ENCODE measurements at places on chromosomes 5 and 9.
A peak's percentile ranks its signal among the peaks of the same experiment; 100 is the strongest.

GRCh38 chr5:73189871-73190376 lies 16.9 kb downstream of the TMEM174 start:
- DNase-seq = no peak

GRCh38 chr5:148176480-148176879 lies 8.1 kb downstream of the SPINK14 start:
- DNase-seq = no peak

GRCh38 chr5:59716966-59717500 lies 176.5 kb downstream of the PDE4D start:
- no peak for DNase-seq

DNA sequence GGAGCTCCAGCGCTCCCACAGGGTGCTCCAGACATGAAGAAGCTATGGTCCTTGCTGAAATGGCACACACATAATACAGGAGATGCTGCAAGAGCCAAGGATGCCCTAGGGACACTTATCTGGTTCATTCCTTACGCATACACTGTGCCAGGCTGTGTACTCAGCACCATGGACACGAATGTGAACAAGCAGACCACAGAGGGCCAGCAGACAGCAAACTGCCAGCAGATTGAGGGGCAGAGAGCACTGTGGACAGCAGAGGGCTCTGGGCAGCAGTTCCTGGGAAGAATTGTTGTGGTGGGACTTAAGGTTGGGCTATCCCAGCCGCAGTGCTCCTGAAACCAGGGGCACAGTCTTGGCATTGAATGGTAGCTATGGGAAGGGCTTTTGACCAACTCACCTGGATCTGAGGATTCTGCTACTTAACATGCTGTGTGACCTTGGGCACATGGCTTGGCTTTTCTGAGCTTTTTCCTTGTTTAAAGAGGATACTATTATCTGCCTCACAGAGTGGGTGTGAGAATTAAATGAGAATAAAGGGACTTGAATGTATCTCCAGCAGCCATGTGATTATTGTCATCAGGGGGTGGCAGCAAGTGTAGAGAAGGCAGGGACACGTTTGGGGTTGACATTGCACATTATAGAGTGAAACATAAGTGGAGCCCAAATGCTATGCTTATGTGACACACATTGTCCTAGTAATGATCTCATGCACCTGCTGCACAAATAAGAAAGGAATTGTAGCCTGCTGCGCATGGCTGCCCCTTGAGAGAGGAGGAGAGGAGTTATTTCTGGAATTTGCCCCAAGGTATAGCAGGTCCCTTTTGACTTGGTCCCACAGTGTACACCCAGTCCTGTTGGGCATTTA lies 30.1 kb downstream of the PPARGC1B start:
- no peak for DNase-seq

DNA sequence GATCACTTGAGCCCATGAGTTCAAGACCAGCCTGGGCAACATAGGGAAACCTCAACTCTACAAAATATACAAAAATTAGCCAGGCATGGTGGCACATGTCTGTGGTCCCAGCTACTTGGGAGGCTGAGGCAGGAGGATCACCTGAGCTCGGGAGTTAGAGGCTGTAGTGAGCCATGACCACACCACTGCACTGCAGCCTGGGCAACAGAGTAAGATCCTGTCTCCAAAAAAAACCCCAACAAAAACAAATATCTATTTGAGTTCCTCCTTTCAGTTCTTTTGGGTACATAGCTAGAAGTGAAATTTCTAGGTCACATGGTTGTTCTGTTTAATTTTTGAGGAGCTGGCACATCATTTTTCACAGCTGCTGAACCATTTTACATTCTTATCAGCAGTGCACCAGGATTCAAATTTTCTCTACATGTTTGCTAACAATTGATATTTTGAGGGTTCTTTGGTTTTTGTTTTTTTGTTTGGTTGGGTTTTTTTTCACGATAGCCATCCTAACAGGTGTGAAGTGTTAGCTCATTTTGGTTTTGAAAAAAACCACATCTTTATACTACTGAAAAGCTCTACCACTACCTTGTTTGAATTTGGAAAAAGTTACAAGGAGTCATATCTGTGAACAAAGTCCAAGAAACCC lies 176.9 kb upstream of the SLC12A2 start:
- no peak for DNase-seq

DNA sequence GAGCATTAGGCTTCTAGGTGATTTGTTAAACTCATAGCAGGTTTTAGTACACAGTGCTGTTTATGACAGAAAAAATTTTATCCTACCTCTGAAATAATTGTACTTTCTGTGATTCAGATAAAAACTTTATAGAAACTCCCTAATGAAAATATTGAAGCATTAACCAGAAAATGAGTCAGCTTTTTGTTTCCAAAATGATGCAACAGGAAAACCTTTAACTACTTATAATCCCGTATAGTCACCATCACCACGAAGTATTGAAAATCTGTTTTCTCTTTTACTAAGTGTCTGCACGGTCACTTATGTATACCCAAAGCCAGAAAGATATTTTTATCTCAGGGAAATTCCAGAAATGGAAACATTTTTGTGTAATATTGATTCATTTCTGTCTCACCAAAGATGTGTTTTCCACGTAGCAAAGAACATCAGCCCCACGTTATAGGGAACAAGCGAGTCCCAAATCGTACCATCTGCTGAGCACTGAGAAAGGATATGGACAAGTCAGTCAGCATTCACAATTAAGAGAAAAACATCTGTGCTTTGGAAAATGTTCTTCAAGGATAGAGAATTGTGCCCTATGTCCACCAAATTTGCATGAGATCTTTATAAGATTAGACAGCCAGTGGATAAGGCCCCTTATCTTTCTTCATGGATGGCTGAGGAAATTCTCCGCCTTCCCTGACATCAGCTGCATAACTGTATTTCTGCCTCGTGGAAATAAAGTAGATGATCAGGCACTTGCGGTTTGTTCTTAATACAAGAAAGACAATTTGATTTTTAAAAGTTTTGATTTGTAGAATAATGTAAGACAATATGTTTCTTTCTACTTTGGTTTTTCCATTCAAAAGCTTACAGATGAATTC lies 41.9 kb downstream of the TNFAIP8 start:
- no peak for DNase-seq

GRCh38 chr9:114653556-114654159 lies 3.9 kb downstream of the TEX53 start:
- peak; percentile 86 for DNase-seq

DNA sequence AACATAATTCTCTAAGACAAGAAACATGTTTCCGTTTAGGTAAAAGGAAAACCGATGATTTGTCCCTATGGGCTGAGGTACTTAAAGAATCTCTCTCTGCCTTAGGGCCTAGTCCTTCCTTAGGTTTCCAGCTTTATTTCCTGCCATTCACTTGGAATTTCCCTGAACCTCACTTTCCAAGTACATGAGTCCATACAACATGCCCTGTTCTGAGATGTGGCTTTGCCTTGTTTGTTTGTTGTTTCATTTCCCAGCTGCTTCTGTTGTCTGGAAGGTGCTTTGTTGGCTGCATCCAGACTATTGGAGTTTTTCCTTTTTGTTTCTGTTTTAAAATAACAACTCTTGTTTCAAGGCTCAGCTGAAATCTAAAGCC lies 95.2 kb downstream of the ALDH1A1 start:
- no peak for DNase-seq

- DNase-seq = no peak
Measured at GRCh38 chr5:158368686-158369085, 509.7 kb upstream of the CLINT1 start.

DNA sequence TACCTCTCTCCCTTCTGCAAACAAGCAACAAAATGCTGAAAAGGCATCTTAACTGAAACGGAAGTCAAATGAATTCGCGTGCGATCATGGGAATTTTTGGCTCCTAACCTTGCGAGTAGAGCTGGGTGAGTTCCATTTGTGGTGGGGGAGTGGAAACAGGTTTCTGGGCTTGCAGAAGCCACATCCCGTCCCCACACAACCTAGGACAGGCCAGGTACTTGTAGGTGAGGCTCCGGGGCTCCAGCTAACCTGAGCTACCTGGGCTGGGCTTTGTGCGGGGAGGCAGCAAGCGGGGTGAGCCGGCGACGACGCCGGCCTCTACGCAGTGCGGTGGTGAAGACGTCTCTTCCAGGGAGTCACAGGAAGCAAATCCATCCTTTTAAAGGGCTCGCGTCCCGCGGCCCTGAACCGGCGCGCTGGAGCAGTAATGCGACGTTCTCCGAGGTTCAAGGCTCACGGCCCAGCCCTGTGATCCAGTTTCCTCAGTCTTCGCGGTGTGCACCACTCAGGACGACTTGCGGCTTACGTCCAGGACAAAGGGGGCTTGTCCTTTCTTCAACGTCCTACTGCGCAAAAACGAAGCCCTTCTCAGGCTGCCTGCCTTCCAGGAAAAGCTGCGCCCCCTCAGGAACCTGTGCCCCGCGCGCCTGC lies 567 bp upstream of the SPIN1 start:
- DNase-seq = peak; percentile 55

DNA sequence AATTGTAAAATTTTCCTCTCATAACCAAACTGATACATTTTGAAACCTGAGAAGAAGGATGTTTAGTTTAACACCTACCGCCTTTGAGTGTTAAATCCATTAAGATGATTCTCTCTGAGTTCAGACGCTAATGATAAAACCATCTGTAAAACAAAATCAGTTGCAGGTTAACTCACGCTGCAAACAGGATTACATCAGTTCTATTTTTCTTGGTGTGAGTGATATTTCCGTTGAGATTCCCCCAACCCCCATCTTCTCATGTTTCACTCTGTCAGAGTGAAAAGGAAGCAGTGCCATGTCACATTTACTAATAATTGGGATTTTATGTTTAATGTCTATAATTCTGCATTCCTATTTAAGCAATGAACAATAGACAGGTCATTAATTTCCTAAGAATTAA lies 146.5 kb downstream of the FANCC start:
- DNase-seq = no peak

DNA sequence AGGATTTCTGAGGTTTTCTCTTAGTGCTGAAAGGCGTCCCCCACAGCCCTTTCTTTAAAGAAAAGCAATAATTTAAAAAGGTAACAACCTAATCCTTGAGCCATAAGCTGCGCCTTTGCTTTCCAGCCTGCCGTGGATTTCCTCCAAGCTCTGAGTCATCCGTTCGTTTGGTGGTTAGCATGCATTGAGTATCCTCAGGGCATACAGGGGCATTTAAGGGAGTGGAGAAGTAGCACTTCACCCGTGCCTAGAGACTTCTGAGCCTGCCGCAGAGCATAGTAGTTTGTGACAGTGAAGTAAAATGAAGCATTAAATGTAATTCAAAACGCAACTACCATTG lies 892 bp upstream of the TNC start:
- peak; percentile 72 for DNase-seq

DNA sequence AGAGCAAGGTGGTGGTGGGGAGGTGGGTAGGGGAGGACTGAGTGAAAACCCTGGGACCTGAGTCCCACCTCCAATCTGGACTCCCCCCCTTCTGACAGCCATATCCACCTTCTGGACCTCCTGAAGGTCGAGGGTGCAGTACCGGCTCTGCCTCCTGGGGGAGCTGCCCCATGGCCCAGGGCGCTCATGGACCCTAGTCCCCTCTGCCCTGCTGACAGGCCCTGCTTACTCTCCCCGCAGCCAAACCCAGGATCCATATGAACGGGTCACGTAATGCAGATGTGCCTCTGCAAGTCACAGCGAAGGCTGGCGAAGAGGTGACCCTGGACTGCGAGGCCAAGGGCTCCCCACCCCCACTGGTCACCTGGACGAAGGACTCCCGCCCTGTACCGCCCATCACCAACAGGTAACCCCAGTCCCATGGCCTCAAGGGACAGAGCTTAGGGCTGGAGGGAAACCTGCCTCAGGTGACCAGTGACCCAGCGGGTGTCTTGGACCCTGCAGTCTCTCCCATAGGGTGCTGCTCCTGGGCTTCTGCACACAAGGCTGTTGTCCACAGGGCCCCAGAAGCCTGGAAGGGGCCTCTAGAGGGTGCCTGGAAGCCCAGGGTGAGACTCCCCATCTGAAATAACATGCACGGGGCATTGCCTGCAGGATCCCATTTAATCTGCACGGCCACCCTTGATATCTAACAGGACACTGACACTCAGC lies 61.7 kb downstream of the HMCN2 start:
- no peak for DNase-seq

DNA sequence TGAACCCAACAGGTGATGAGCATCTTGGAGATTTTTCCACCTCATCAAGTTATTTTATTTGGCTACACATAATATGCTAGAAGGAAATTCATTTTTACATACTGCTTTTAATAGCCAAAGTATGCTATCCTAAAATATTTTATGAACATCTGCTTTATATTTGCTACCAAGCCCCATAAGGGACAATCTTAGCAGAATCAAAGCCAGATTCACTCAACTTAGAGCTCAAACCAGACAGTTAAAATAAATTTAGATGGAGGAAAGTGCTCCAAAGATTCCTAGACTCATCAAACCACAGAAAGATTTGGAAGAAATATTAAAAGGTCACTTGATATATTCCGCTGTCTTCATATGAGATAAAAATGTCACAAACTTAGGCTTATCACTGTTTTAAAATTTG lies 637.1 kb upstream of the CCNG1 start:
- no peak for DNase-seq

DNA sequence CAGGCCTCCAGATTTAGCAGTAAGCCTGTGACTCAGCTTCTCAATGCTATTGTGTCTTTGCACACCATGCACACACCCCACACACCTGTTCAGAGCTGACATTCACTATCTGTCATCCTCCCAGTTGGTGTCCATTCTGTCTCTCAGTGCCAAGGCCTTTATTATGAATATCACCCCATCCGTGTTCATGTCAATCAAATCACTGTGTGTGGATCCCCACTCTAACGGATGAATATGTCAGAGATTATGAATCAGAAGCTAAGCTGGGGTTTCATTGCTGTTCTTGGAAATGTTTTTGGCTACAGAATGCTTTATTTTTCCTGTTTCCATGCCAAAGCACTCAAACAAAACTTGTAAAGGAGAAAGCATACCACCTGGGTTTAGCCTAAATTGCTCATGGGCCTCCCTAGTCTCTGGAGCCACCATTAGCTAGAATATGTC lies 9.4 kb upstream of the MAMDC2 start:
- no peak for DNase-seq

- DNase-seq = no peak
Measured at GRCh38 chr9:127130661-127131538, 8.5 kb upstream of the ANGPTL2 start.

- peak; percentile 76 for DNase-seq
Measured at GRCh38 chr9:127187231-127187956, 65.0 kb upstream of the ANGPTL2 start.

GRCh38 chr5:171483551-171484135 lies 64.2 kb downstream of the FGF18 start:
- peak; percentile 65 for DNase-seq

All from ureter (tissue), 1 donor.